G401 (cell line): ENCODE measurements at places on chromosomes 2 and 18. TPM values are rescaled to one million over a fixed set of nuclear protein-coding genes. Genes with fewer than 3 reads are reported as not detected.

The KLHL41 gene
- total RNA-seq = 0.10 TPM in 1 of 2 replicates, not detected in the other

The ASB18 gene
- not detected in 2 replicates for total RNA-seq

The SNED1 gene
- total RNA-seq = 0.07 and 2.2 TPM in 2 replicates

DNA sequence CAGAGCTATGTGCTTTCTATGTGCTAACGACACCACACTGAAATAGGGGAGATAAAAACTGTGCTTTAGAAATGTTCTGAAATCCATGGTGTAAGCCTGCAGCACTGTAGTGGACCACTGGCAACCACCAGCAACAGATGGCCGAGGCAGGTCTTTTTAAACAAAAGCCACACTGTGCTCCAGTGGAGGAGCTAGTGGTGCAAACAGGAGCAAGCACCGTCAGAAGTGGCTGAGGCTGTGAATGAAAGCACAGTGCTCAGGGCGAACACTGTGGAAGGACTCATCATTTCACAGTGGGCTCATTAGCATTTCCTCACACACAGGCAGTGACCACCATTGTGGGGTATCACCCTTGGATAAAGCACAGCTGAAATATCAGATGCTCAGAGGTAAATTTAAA lies 22.9 kb upstream of the MTX2 start:
- no peak for DNase-seq

GRCh38 chr2:54636415-54637139 lies 86.9 kb upstream of the EML6 start:
- DNase-seq = peak; percentile 71

GRCh38 chr18:49898421-49898820 lies 85.1 kb upstream of the ACAA2 start:
- peak; percentile 13 for DNase-seq

DNA sequence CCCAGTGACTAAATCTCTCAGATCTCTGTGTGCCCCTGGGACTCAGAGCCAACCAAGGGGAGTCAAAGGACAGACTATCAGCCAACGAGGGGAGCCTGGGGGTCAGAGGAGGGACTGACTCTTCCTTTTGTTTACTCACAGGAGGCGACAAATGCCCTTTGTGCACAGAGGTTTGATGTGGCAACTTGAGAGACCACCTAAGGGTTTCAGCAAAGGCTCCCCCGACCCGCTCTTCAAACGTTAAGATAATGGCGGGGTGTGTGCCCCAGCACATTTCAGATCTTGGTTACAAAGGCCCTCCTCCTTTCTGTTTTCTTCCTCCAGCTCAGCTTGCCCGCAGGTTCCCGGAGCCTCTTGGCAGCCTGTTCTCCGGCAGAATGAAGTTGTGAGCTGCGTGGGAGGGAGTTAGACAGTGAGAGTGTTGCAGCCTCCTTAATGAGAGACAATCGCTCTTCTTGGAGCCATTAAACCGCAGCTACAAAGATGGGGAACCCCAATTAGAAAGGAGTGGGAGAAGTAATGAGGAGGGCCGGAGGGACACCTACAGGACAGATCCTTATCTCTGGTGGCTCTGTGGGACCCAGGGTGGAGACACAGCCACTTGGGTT lies 76.2 kb downstream of the KIAA2012 start:
- DNase-seq = peak; percentile 77

DNA sequence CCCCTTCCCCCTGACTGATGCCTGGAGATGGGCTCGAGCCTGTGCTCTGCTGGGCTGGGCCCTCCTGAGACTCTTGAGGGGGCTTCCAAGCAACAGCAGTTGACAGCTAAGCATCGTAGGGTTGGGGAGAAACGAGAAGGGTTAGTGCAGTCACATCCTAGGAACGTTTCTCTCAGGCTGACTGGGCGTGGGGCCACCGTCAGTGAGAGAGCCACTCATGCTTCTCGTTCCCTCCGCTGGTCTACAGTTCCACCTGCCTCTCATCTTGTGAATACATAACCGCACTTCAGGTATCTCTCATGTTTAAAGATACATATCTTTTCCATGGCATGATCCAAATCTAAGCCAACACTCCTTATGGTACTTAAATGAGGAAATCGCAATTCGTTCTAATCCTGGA lies 66.4 kb downstream of the TRAPPC12 start:
- no peak for DNase-seq

DNA sequence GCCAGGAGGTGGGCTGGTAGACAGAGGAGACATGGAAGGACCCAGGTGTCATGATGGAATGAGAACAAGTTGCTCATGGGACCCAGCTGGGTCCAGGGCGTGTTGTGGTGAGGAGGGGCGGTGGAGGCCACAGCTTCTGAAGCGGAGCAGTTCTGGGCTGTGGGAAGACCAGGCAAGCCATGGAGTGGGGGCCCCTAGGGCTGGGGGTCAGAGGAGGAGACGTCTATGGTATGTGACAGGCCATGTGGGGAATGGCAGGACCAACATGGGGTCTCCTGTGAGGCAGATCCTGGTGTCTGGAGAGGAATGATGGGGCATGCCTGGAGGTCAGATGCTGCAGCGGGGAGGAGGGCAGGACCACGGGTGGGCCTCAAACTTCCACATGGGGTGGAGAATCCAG lies 16.9 kb downstream of the MYO7B start:
- DNase-seq = no peak

GRCh38 chr18:51051105-51051712 lies 21.2 kb downstream of the SMAD4 start:
- DNase-seq = peak; percentile 77
